ENCODE measurements at places on chromosomes 7 and 10. TPM values are rescaled to one million over a fixed set of nuclear protein-coding genes. Genes with fewer than 3 reads are reported as not detected.

GRCh38 chr7:141911391-141911790, 4.8 kb upstream of the OR9A4 start:
- no peak for DNase-seq

DNA sequence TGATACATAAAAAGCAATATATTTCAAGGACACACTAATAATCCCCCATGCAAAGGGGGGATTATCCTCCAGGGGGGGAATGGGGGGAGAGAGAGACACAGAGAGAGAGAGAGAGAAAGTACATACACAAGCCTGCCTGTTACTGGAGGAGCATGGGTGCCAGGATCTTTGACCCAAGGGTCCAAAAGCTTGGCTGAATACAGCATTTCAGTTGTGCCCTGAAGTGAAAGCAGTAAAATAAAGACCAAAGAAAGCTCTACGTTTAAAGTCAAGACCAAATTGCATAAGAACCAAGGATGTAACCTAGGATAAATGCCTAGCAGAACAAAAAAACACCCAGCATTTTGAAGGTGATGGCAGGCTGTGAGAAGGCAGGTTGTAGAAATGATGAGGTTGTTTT, 27.8 kb upstream of the ITGB8 start:
- DNase-seq = no peak

DNA sequence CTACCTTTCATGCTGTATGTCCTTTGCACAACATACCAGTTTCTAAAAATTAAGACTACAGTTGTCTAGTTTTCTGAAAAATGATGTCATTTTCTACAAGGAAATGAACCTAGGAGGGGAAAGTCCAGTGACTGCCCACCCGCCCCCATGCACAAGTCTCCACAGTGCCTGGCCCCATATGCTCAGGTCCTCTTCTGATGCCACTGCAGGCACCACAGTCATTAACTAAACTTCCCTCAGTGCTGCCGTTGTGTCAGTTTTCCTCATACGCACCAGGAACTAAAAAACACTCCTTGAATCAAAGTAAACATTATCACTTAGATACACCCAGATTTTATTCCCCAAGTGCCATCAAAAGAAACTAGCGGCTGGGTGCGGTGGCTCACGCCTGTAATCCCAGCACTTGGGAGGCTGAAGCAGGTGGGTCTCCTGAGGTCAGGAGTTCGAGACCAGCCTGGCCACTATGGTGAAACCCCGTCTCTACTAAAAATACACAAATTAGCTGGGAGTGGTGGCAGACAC, 6.9 kb upstream of the TNS3 start:
- no peak for DNase-seq

C10orf67 gene
- total RNA-seq = 0.36 TPM

GRCh38 chr7:102463841-102464576, 654 bp downstream of the ALKBH4 start:
- DNase-seq = no peak

MLXIPL gene
- total RNA-seq = 0.41 TPM

DNA sequence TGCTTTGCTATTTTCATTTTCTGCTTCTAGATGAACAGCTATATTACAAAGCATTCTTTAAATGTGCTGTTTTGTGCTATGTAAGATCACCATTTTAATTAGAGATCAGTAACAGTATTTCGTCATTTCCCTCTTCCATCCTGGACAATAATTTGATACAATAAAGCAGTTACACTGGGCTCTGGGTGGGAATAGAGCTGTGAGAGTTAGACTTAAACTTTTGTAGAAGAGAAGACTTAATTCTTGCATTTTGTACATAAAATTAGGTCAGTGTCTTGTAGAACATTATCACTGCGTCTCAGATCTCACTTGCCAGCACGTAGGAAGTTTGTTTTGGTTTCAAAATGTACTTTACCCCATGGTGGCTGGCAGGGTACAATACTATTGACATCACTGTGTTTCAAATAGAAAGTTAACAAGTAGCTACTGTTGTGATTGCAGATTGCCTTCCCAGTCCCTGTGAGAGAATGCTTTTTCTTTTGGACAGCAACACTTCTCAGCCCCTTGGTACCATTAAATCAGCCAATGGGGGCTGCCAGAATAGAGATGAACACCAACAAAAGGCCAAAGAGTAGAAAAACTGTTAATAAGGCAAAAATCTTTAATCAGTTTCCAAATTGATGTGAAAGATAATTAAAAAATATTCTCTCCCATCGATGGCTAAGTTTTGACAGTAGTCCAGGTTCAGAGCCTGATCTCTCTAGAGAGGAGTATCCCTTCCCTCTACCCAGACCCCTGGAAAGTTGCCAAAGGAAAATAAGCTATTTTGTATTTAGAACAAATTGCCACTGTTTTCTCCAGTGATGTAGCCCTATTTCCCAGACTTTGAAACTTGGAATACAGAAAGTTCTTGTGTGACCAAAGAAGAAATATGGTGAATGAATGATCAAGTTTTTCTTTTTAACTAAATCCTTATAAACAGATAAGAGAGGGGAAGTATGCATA, 35.1 kb downstream of the SMNDC1 start:
- DNase-seq = no peak

DNA sequence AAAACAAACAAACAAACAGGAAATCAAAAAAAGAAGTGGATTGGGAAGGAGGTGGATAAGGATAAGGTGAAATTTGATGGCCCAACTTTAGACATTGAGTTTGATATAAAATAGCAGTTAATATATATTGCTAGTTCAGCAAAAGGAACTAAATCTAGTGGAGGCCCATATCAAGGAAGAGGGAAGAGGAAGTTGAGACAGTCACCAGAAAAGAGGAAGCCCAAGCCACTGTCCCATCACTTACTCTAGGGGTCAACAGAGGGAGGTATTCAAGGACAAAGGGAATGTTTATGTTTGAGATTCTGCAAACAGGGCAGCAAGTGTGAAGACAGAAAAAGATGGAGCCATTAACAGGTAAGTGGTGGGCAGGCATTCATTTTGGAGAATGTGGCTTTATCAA, 3.7 kb downstream of the LAMTOR4 start:
- no peak for DNase-seq

GRCh38 chr10:53808677-53809372, 992.2 kb downstream of the PCDH15 start:
- DNase-seq = no peak

DNA sequence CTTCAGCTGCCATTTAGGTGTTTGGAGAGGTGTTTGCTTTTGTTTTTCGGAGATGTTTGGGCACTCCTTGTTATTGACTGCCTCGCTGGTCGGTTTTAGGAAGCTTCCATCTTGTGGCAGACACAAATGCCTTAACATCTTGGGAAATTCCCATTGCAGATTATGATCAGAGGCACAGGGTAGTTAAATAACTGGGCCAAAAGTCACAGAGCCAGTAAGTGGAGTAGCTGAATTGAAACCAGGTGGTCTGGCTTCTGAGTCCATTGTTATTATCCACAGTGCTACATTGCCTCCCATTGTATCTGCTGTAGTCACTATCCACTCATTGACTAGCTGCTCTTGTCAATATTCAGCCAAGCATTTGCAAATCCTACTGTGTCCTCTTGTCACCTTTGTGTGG, 138.2 kb upstream of the PLPP4 start:
- DNase-seq = no peak

- DNase-seq = no peak
Observed at GRCh38 chr7:42315631-42316030, 78.6 kb upstream of the GLI3 start.

PLXNA4 gene
- 18.1 TPM for total RNA-seq

ZC3HAV1L gene
- total RNA-seq = 3.4 TPM

GRCh38 chr10:96930469-96930868, 98.4 kb downstream of the LCOR start:
- no peak for DNase-seq

ERVW-1 gene
- total RNA-seq = not detected

PVRIG gene
- not detected for total RNA-seq

- no peak for DNase-seq
Observed at GRCh38 chr7:73700069-73700423, 16.6 kb downstream of the BUD23 start.

FRAT1 gene
- total RNA-seq = 4.2 TPM

ZWINT gene
- 1.0 TPM for total RNA-seq

AOAH gene
- 1.9 TPM for total RNA-seq

- no peak for DNase-seq
Observed at GRCh38 chr7:79590391-79590790, 136.9 kb upstream of the MAGI2 start.

DNA sequence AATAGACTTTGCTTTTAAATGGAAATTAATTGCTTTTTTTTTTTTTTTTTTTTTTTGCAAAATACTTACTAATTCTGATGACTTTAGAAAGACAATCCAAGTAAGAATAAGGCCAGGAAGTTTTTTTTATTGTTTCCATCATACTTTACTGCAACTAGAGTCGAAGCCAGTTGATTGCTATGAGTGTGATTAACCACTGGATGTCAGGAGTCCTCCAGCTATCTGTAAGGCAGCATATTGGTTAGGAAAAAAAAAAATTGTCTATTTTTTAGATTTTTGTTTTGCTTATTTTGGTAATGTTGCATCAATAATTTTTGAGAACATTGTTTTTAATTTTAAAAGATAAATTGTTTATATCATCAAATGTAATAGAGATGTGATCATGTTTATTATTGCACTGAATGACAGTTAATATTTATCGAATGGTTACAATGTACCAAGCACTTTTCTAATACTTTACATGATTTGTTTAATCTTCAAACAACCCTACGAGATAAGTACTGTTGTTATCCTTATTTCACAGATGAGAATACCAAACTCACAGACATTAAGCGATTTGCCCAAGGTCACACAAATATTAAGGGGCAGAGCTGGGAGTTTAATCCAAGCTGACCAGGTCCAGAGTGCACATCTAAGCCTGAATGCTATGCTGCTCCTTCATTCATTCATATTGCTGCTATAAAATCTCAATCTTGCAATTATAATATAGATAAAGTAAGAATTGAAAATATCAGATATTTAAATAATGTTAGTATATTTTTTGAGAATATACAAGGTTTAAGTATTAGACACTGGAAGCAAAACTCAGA, 19.9 kb upstream of the LMOD2 start:
- DNase-seq = no peak

PNLIP gene
- total RNA-seq = not detected

LBX1 gene
- total RNA-seq = not detected

- no peak for DNase-seq
Observed at GRCh38 chr7:128274884-128275603, 34.0 kb downstream of the LEP start.

GRCh38 chr7:130987092-130987491, 253.1 kb upstream of the KLF14 start:
- DNase-seq = no peak

EPO gene
- total RNA-seq = not detected

- no peak for DNase-seq
Observed at GRCh38 chr7:43463401-43463980, 119.4 kb upstream of the STK17A start.

- no peak for DNase-seq
Observed at GRCh38 chr10:132499367-132499685, 38.3 kb upstream of the INPP5A start.

DNA sequence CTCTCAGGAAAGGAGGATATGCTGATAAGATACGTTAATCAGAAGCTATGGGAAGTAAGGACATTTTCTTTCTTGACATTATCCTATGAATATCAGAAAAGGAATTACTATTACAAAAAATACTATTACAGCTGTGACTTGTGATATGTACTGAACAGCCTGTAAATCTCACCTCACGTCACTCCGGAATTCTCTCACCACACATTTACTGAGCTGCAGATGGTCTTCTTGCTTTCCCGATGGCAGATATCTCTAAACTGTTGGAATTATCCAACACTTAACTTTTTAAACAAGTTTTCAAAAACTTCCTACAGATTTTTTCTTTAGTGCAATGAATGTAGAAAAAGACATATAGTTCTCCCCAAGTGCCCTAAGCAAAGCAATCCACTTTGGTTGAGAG, 313.4 kb downstream of the GPR37 start:
- DNase-seq = no peak

SYNPO2L gene
- total RNA-seq = 290 TPM

ADCY1 gene
- 2.8 TPM for total RNA-seq

DNA sequence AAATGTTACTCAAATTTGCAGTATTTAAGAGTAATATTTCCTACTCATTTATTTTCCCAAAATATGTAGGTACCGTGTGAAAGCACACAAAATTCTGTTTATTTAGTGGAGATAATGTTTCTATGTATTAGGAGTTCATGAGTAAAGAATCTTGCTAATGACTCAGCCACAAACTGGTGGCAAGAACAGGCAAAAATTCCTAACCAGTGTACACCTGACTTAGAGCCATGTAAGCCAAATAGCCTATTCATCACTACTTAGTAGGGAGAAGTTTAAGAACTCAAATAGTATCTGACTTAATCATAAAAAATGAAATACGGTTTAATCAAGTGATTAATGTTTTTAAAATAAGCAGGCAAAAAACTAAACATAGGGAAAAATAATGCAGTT, 169.0 kb downstream of the SRPK2 start:
- DNase-seq = no peak

COBL gene
- total RNA-seq = 77.1 TPM

GRCh38 chr7:99557940-99558305, 519 bp upstream of the ZNF655 start:
- DNase-seq = no peak

DNA sequence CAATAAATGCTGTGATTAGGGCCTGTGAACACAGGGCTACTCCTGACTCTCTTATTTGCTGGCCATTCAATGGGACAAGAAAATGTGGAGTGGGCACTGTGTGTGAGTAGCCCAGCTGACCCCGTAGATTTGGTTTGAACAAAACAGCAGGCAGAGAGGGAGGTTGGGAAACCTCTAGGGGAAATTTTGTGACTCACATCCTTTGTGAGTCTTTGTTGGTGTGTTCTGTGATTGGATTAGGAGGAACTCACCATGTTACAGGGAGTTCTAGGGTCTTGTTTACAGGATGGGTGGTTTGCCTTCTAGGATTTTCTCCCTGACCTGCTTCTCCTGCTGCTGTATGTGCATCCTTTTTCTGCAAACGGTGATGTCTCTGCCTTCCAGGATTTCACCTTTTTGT, 128.3 kb upstream of the MKI67 start:
- DNase-seq = no peak

- DNase-seq = no peak
Observed at GRCh38 chr7:5284304-5285281, 1.9 kb downstream of the SLC29A4 start.

ZFAND2A gene
- 6.6 TPM for total RNA-seq

DNA sequence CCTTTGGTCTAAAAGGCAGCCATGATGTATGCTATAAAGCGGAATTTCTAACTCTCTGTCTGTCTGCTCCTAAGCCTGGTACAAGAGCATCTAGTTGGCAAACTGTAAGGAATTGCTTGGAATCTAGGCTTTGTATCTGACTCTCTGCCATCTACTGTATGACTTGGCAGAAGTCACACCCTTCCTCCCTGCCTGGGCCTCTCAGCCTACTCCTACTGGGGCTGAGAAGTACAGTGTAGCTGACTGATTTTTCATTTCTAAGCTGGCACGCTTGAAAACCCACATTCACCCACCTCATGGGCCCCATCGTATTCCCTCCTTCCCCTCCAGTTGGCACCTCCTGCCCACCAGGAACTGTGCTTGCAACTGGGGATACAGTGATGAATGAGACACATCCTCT, 435.2 kb downstream of the PLXNA4 start:
- DNase-seq = no peak

GRCh38 chr10:100524638-100525037, 5.0 kb upstream of the SEC31B start:
- no peak for DNase-seq

All from left ventricle myocardium inferior (tissue), 1 donor.